ENCODE measurements at places on chromosomes 4 and X. TPM values are rescaled to one million over a fixed set of nuclear protein-coding genes. Genes with fewer than 3 reads are reported as not detected.

Gene ZMAT1
- 4.2 TPM for total RNA-seq

GRCh38 chr4:21888195-21888976 lies 60.2 kb downstream of the KCNIP4 start:
- no peak for DNase-seq

DNA sequence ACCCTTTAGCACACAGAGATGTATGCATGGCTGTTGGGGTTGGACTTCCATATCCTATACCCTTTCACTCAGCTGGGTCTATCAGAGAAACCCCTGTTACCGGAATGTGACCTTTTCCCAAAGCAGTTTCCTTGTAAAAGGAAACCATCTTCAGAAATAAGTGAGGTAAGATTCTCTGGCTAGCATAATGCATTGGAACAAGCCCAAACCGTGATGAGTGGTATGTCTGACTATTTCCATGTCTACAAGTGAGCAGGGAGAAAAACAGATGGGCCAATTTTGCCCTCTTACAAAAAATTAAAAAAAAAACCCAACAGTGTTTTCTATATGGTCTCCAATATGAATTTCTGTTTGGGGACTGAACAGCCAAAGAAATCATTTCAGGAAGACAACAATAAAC lies 283.9 kb downstream of the SMARCA1 start:
- no peak for DNase-seq

GRCh38 chr4:23083391-23083790 lies 390.7 kb downstream of the GBA3 start:
- DNase-seq = no peak
